ENCODE measurements at places on chromosomes 6 and 20.

DNA sequence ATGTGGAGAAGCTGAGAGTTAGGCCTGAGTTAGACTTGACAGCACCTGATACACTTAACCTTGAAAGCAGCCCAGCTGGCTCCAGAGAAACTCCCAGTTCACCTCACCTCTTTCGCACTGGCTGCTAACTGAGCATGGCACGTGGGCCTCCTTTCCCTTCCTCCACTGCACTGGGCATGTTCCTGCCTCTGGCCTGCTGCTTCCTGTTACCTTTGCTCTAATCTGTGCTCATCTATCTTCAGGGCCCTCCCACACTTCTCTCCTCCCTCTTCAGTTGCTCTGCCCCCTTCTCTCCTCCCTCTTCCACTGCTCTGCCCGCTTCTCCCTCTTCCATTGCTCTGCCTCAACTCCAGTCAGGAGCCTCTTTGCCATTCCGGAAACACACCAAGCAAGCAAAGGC lies 13.7 kb upstream of the UBE2V1 start:
- H3K27me3 ChIP-seq: peaks cover 13% of the 10 kb centered on the region
- H3K36me3 ChIP-seq: peaks cover 55% of the 10 kb centered on the region
- H3K27ac ChIP-seq: peak overlapping the region; percentile 22
- peaks cover 10% of the 10 kb centered on the region for H3K4me1 ChIP-seq

DNA sequence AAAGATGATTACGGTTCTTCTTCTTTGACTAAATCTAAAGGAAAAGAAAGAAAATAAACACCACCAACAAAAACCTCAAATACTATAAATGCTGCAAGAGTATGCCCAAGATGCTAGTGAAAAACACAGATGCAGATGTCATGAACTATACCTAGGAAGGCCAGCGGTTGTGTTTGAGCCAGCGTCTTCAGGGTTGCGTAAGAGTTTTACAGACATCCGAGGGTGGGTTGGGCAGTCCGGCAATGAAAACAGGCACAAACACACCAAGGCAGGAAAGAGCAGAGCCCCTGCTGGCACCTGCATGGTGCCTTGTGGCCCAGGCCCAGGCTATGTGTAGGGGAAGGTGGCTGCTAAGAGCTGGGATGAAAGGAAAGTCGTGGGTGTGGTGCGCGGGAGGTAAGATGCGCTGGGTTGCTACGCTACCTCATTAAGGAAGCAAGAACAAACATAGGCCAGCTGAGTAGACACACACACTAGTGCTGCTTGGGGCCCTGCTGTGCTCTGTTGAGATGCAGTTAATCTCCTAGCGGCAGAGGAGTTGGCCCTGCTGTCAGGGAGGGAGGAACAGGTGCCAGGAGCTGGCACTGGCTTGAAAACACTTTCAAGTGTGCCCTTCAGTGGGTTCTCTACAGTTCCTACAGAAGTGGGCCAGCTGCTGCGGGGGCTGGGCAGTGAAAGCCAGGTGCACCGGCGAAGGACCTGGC lies 170.2 kb upstream of the PLN start:
- no peaks in the 10 kb centered on the region for H3K27me3 ChIP-seq
- no peak for DNase-seq
- H3K36me3 ChIP-seq: no peaks in the 10 kb centered on the region
- no peak overlapping the region for H3K27ac ChIP-seq
- no peak overlapping the region for H3K4me3 ChIP-seq

DNA sequence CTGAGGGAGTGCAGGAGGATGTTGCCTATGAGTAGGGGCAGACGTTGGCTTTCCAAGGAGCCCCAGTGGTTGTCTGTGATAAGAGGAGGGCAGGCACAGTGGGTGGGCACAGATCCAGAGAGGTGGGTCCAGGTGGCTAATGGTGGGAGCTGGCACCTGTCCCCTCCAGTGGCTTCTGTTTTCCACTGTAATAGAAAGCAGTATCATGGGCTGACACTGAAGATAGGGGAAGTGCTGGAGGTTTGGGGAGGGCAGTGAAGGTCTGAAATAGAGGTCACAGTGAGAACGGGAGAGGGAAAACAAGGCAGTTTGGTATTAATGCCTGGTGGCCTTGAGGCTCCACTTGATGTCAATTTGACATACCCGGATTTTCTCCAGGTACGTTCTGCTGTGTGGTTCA lies 10.5 kb upstream of the TXNDC5 start:
- no peaks in the 10 kb centered on the region for H3K27me3 ChIP-seq
- no peak overlapping the region for H3K27ac ChIP-seq
- H3K36me3 ChIP-seq: peaks cover 5% of the 10 kb centered on the region
- no peak overlapping the region for H3K4me3 ChIP-seq
- H3K4me1 ChIP-seq: no peaks in the 10 kb centered on the region

DNA sequence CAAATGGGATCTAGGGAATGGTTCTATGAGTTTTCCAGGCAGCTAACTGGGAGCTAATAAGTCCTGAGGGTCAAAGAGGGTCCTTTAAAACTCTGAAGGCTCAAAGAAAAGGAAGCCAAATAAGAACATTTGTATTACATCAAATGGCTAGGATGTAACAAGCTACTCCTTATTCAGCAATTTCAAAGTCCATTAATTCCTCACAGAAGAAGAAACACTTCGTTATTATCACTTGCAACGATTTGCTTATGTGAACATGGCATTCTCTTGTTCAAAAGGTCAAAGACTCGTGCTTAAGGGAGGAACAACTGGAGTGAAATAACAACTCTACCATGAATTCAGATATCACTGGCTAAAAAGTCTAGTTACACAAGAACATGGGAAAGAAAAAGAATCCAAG lies 70.8 kb upstream of the FBXO30 start:
- no peaks in the 10 kb centered on the region for H3K27me3 ChIP-seq
- H3K4me1 ChIP-seq: no peaks in the 10 kb centered on the region
- H3K27ac ChIP-seq: no peak overlapping the region
- peaks cover 12% of the 10 kb centered on the region for H3K36me3 ChIP-seq
- H3K4me3 ChIP-seq: no peak overlapping the region

All from endothelial cell (in vitro differentiated cells).